ENCODE measurements at places on chromosomes 7 and 10.

GRCh38 chr10:104146882-104147281 lies 24.9 kb downstream of the SFR1 start:
- DNase-seq, result no peak

GRCh38 chr10:125911990-125912389 lies 15.6 kb downstream of the FANK1 start:
- DNase-seq, result no peak

DNA sequence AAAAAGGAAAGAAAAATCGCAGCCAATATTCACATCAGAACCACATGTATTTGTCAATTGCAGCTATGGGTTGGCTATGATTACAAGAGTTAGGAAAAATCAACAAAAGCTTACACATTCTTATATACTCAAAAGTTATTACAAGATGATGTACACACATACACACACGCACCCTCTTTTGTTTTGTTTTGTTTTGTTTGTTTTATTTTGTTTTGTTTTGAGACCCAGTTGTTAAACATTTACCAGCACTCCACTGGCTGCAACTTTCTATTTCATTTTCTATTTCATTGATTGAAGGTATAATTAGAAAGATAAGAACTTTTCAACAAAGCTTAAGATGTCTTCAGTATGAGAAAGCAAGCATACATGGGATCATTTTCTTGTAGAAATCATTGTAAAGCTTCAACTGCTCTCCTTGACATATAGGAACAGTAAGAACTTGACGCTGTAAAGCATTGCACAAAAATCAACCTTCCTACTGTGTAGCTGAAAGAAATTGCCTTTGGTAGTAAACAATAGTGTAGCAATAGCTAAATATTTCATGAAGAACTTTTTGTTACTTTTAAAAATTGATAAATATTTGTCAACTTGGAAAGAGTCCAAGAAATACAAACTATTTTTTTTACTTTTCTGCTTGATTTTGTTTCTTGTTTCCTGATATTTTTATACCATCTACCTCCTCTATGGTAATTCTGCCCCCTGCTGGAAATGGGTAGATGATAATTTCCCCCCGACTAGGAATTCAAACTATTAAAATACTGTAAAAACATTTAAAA lies 205.9 kb downstream of the MBL2 start:
- no peak for DNase-seq

DNA sequence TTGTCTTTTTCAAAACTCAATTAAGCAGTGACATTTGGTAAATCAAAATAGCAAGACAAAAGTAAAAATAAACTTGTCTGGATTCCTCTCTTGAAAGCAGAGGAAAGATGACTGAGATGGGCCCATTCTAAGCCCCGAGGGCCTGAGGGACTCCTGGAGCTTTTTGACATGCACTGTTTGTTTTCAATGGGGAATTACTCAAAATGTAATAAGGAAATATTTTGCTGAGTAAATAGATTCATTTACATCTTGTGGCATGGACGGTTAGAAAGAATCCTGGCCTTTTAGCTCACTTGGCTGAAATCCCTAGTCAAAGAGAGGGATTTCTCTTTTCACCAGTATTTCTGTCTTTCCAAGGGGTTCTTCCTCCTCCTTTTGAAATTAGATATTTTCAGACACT lies 108.0 kb downstream of the MKX start:
- DNase-seq, result no peak

DNA sequence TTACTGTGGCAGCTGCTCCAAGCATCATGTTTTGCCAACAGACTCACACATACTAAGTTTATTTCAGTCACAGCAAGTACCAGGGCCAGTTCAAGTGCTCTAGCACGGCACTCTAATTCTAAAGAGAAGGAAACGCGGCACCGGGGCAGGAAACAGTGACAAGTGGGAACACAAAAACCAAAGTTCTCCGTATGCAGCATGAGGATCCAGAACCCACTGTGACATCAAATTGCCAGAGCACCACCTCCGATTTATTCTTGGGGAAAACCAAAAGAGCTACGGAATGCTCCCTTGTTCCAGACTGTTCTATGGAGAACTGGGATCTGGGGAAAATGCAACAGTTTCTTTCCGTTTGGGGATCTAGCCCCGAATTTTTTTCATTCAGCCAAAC lies 448 bp upstream of the PTER start:
- no peak for DNase-seq

GRCh38 chr10:23373156-23373555 lies 28.6 kb upstream of the C10orf67 start:
- DNase-seq, result no peak

GRCh38 chr10:131781076-131781475 lies 119.7 kb upstream of the PPP2R2D start:
- no peak for DNase-seq

GRCh38 chr10:22655312-22655981 lies 58.9 kb downstream of the PIP4K2A start:
- DNase-seq, result no peak

GRCh38 chr7:90706072-90706716 lies 110.1 kb downstream of the CDK14 start:
- DNase-seq, result no peak

- no peak for DNase-seq
Measured at GRCh38 chr7:135712796-135713195, 15.2 kb downstream of the SLC13A4 start.

DNA sequence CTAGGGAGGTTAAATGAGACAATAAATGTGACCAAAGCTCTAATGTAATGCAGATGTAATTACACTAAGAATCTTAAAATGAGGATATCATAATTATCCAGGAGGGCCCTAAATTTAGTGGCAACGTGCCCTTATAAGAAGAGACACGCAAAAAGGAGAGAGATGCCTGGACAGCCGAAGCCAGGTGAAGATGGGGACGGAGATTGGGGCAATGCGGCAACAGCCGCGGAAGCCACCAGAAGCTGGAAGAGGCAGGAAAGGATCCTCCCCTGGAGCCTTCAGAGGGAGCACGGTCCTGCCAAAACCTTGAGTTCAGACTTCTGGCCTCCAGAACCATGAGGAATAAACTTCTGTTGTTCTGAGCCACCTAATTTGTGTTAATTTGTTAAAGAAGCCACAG lies 25.3 kb upstream of the C10orf71 start:
- DNase-seq, result no peak

- no peak for DNase-seq
Measured at GRCh38 chr7:93156884-93157283, 8.7 kb upstream of the SAMD9L start.

GRCh38 chr7:82067628-82068264 lies 297.9 kb upstream of the HGF start:
- no peak for DNase-seq

DNA sequence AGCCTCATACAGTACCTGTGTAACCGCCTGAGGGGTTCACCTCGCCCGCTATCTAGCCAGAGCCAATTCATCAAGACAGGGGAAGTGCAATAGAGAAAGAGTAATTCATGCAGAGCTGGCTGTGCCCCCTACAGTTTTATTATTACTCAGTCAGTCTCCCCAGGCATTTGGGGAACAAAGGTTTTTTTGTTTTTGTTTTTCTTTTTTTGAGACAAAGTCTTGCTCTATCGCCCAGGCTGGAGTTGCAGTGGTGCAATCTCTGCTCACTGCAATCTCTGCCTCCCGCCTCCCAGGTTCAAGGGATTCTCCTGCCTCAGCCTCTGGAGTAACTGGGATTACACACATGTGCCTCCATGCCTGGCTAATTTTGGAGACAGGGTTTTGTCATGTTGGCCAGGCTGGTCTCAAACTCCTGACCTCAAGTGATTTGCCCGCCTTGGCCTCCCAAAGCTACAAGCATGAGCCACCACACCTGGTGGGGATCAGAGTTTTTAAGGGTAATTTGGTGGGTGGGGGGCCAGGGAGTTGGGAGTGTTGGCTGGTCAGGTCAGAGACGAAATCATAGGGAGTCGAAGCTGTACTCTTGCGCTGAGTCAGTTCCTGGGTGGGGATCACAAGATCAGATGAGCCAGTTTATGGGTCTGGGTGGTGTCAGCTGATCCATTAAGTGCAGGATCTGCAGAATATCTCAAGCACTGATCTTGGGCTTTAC lies 116.5 kb downstream of the MARCHF5 start:
- DNase-seq, result no peak

GRCh38 chr7:140217750-140218501 lies 41.1 kb upstream of the KDM7A start:
- no peak for DNase-seq

- DNase-seq, result no peak
Measured at GRCh38 chr10:113002449-113002777, 52.4 kb downstream of the TCF7L2 start.

DNA sequence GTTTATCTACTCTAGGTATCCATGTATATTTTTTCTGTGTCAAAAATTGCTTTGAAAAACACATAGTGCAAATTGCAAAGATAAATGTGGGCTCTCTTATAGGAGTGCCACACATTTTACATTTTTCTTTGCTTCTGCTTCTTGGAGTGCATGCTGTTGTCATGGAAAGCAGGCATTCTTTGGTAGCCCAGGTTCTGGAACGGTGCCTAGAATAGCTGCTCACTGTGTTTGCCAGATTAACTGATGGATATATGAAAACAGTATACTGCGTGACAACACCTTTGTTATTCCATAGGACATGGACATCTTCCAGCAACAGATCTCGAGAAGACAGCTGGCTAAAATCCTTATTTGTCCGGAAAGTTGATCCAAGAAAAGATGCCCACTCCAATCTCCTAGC lies 13.4 kb downstream of the NIPSNAP2 start:
- no peak for DNase-seq

GRCh38 chr7:107267138-107267537 lies 98.3 kb downstream of the HBP1 start:
- no peak for DNase-seq

DNA sequence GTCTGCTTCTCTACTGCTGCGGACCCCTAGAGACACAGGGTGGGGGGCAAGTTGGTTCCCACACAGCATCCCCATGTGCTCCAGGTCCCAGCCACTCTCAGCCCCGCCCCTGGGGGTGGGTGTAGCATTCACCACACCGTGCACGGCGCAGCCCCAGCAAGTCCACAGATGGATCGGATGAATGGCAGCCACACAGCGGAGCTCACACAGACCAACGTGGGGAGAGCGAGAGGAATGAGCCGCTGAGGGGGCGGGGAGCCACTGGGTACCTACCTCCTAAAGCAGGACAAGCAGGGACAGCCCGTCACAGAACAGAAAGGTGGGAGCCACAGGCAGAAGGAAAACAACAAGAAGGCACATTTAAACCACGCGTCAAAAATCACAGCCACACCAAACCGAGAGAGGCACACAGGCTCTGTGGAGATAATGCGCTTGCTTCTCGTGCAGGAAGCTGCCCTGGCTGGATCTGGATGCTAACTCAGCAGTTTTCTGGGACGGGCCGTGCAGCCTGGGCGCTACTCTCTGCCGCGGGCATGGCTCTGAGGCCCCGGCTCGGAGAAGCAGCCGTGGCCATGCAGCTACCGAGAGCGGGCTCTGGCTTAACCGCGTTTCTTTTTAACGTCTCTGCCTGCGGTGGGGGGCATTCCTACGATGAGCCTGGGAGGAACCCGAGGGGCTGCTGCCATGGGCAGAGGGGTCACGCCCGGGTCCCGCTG lies 102.5 kb downstream of the CYTH3 start:
- DNase-seq, result no peak

DNA sequence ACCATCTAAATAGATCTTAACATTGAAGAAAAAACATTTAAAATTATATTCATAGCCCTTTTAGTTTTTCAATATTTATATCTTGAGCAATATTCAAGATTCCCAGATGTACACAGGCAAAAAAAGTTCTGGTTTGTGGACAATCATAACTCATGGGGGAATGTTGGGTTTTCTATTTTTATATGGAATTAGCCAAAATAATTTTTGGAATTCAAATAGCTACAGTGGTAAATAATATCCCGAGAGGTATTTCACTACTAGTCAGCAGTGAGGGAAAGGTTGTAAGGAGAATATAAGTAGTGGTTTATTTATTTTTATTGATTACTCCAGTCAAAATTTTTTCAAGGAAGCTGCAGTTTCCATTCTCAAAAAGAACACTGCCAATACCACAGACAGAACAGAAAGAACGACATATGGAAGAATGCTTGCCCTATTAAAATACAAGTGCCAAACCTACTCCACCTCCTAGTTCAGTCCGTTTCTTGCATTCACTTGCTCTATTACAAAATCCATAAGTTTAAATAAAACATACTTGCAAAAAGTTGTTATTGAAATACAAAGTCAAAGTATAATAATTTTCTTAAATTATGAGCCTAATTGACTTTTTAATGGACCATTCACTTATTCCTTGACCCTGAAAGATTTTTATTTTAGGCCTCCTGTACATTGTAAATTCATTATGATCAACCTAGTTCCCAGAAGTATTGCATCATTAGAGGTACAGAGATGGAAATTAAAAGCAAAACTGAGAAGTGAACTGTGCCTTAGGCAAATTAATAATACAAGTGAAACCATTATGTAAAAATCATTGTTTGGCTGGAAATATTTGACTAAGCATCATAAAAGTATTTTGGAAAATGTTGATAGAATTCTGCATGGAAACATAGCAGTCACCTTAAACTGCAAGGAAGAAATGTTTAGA lies 533.2 kb downstream of the PARD3 start:
- no peak for DNase-seq

GRCh38 chr7:24722386-24723177 lies 34.7 kb downstream of the GSDME start:
- no peak for DNase-seq

DNA sequence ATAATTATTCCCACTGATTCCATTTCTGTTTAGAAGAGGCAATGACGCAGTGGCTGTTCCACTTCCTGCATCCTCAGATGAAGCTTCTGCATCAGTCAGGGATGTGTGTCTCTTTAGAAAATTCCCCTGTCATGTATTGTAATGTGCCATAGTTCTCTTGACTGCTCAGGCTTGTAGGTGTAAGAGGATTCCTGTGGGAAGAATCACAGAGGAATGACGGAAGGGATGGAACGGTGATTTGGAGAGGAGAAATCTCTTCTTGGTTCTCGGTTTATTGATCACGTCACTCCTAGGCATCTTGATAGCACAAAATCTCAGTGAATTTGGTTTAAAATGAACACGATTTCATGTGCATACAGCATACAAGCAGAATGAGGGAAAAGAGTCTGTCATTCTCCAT lies 69.8 kb upstream of the PRKCQ start:
- DNase-seq, result no peak

GRCh38 chr10:19640566-19641263 lies 175.5 kb upstream of the PLXDC2 start:
- no peak for DNase-seq

Data from suprapubic skin (tissue), 4 donors.